ENCODE measurements at places on chromosomes 3 and 15.

DNA sequence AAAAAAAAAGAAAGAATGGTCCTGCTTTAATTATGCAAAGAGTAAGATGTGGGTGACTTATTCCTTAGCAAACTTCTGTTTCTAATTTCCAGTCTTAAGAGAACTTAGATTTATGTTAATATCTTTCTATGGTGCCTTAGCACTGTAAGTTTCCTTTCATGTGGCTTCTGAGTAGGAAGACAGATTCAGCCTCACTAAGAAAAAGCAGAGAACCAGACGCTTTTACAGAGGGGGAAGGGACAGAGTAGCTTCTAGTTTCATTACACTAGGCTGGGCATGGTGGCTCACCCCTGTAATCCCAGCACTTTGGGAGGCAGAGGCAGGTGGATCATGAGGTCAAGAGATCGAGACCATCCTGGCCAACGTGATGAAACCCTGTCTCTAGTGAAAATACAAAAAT is 95.0 kb downstream of the DHX30 start:
- DNase-seq, result no peak

GRCh38 chr15:50828610-50829206 is 63.2 kb upstream of the SPPL2A start:
- DNase-seq, result no peak

DNA sequence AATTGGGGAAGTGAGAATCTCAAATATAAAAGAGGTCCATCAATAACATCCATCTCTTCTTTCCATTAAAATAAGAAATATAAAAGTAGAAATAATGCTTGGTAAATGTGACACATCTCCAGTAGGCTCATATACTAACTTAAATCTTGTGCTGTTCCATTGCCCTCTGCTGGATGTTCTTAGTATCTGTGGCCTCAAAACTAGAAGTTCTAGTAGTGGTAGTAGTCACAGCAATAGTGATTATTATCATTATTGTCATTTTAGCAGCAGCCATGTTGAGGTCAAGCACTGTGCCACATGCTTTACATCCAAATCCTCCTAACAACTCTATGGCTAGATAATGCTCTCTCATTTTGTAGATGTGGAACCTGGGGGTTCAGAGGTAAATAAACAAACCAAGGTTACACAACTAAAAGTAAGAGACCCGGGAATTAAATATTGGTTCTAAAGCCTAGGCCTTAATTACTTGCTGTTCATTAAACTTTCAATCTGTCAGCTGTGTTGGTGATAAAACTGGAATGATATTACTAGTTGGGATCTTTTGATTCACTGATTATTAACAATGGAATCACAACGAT is 20.2 kb upstream of the BTLA start:
- peak; percentile 94 for DNase-seq

DNA sequence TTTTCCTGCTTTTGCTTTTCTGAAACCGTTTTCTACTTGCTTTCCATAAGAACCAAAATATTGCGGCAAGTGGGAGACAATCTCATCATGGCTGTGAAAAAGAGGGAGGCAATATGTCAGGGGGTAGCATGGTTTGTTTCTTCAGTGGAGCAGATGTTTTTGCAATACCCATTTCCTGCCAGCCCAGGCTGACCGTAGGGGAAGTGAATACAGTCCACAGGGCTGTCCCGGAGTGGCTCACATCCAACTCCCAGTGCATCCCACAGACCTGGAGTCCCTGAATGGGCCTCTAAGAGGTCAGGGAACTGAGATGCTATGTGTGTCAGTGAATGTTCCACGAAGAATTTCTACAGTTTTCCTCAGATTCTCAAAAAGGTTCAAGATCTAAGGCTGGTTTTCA is 69.6 kb downstream of the EPHB1 start:
- DNase-seq, result peak; percentile 22

DNA sequence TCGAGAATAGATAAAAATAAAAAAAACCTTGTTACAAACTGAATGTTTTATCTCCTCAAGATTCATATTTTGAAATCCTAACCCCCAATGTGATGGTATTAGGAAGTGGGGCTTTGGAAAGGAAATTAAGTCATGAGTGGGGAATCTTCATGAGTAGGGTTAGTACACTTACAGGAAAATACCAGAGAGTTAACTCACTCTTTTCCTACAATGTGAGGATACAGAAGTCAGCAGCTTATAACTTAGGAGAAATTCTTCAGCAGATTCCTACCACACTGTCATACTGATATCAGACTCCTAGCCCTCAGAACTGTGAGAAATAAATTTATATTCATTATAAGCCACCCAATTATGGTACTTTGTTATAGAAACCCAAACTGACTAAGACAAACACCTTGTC is 453.1 kb downstream of the GBE1 start:
- no peak for DNase-seq

- DNase-seq, result peak; percentile 40
Measured at GRCh38 chr15:27059610-27060202, 88.7 kb downstream of the GABRG3 start.

- no peak for DNase-seq
Measured at GRCh38 chr3:43338295-43338694, 52.0 kb downstream of the SNRK start.

DNA sequence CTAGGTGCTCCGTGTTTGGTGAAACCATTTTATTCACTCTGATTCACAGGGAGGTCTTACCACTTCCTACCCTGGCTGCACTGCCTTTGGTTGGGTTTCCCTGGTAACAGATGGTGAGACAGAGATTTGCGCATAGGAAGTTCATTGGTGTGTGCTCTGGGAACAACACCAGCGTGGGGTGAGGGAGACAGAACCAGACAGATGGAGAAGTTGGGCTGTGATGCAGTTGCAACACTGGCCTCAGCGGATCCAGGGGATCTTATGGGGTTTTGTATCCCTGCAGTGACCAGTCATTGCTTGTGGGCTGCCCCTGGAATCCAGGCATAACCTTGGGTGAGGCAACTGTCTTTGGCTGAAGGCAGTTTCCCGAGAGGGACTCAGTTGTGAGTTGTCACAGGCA is 12.5 kb upstream of the IL16 start:
- DNase-seq, result no peak

GRCh38 chr3:45426161-45426560 is 37.8 kb downstream of the LARS2 start:
- DNase-seq, result no peak

- DNase-seq, result no peak
Measured at GRCh38 chr15:80561500-80561899, 133.6 kb upstream of the ABHD17C start.

- peak; percentile 28 for DNase-seq
Measured at GRCh38 chr15:95025924-95026728, 794.8 kb downstream of the MCTP2 start.

- peak; percentile 96 for DNase-seq
Measured at GRCh38 chr3:49248840-49249227, 28.2 kb downstream of the C3orf62 start.

DNA sequence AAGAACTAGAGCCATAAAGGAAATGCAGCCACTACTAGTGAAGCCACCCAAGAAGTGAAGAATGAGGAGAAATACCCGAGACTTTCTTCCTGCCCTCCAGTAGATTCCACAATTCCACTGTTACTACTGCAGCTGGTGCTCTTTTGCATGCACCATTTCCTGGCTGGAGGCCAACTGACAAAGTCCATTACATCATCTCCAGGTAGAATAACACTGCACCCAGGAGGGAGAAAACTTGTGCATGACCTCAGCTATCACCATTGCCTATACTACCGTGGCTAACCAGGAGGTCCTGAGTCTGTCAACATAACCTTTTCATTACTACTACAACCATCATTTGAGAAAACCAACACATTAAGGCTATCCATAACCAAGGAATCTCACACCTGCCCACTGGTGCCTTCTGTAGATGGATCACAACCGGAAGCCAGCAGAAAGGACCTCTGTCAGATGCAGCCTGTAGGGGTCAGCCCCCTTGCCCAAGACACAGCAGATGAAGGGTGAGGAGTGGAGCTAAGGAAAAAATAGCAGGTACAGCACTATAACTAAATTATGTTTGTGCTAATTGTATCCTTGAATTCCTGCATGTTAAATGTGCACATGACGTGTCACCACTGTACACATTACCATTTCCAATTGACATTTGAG is 200.8 kb upstream of the C2CD4B start:
- no peak for DNase-seq

- no peak for DNase-seq
Measured at GRCh38 chr3:66723231-66723630, 222.4 kb upstream of the LRIG1 start.

- no peak for DNase-seq
Measured at GRCh38 chr3:66302288-66302687, 81.5 kb downstream of the SLC25A26 start.

- DNase-seq, result no peak
Measured at GRCh38 chr3:140062461-140062860, 127.5 kb downstream of the CLSTN2 start.

- no peak for DNase-seq
Measured at GRCh38 chr3:95088464-95088863, 1025.6 kb downstream of the NSUN3 start.

All from AML-193 (cell line).